ENCODE measurements at places on chromosomes 2 and 18.

- no peak for DNase-seq
Observed at GRCh38 chr2:131026919-131027318, 66.3 kb downstream of the FAM168B start.

- DNase-seq, result no peak
Observed at GRCh38 chr18:22871809-22872525, 61.2 kb upstream of the RBBP8 start.

DNA sequence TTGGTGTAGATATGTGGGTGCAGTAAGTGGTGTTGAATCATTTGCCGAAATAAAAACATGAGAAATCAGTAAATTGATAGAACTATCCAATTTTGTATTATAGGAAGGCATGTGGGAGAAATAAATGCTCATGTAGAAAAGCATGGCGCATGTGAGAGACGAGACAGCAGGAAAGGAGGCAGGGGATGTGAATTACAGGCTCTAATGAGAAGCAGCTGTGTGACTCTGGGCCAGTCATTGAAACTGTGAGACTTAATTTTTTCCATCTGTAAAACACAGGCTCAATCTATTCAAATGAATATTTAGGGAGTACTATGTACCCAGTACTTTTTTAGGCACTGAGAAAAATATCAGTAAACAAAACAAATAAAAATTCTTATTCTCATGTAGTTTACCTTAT lies 42.6 kb upstream of the MAP3K20 start:
- DNase-seq, result no peak

- DNase-seq, result no peak
Observed at GRCh38 chr2:43407935-43408334, 181.5 kb upstream of the ZFP36L2 start.

GRCh38 chr18:60755134-60755533 lies 382.6 kb upstream of the MC4R start:
- no peak for DNase-seq

Measured in NCI-H187 (cell line).